Testis (tissue), 5 donors: ENCODE measurements at places on chromosomes 12 and 14. TPM values are rescaled to one million over a fixed set of nuclear protein-coding genes. Genes with fewer than 3 reads are reported as not detected.

TCL1B gene
- 3.7 TPM for total RNA-seq

PDE3A gene
- 4.8 TPM for total RNA-seq

CLEC2A gene
- not detected for total RNA-seq

RD3L gene
- total RNA-seq = not detected

ATG2B gene
- 42.7 TPM for total RNA-seq

POTEG gene
- 47.9 TPM for total RNA-seq

FGFR1OP2 gene
- total RNA-seq = 103 TPM

IGFBP6 gene
- 261 TPM for total RNA-seq

ISCA2 gene
- 22.5 TPM for total RNA-seq

DNAI7 gene
- 21.0 TPM for total RNA-seq

ARHGAP5 gene
- 161 TPM for total RNA-seq

PAH gene
- total RNA-seq = 9.3 TPM

ABCB9 gene
- total RNA-seq = 82.8 TPM

NFYB gene
- total RNA-seq = 36.1 TPM
